Naive thymus-derived CD4-positive, alpha-beta T cell (primary cell): ENCODE measurements at places on chromosomes 12 and 14. TPM values are rescaled to one million over a fixed set of nuclear protein-coding genes. Genes with fewer than 3 reads are reported as not detected.

- no peak overlapping the region for H3K27ac ChIP-seq
- no peaks in the 10 kb centered on the region for H3K27me3 ChIP-seq
- H3K4me3 ChIP-seq: no peak overlapping the region
- no peak for DNase-seq
Observed at GRCh38 chr14:23428686-23429495, 6.6 kb downstream of the MYH7 start.

The CIT gene
- polyA plus RNA-seq: 0.43 TPM

The SLC24A4 gene
- not detected for polyA plus RNA-seq

GRCh38 chr14:82419933-82420332, 886.3 kb upstream of the SEL1L start:
- no peak overlapping the region for H3K27ac ChIP-seq
- no peaks in the 10 kb centered on the region for H3K27me3 ChIP-seq
- no peaks in the 10 kb centered on the region for H3K4me1 ChIP-seq
- no peaks in the 10 kb centered on the region for H3K36me3 ChIP-seq
- DNase-seq: no peak

DNA sequence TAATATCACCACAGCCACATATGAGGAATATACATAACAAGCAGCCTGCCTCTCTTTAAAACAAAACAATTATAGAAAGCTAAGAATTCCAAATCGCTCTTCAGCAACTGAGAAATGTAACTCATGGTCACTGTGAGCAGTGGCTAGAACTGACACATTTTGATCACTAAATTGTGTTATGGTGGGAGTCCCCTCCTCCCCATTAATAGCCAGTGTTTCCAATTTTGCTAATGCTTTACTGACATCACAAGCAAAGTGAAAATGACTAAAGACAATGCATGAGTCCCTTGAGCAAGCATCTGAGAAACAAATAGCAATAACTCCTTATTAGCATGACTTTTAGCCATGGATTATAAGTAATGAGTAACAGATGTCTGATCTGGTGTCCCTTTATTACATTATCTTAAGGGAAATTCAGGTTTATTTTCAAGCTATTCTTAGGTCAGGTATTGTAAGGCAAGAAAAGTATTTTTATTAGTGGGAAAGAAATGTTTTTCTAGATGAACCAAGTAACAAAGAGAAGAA, 148.3 kb downstream of the KCNH5 start:
- DNase-seq: no peak
- no peaks in the 10 kb centered on the region for H3K36me3 ChIP-seq
- H3K4me1 ChIP-seq: no peaks in the 10 kb centered on the region

DNA sequence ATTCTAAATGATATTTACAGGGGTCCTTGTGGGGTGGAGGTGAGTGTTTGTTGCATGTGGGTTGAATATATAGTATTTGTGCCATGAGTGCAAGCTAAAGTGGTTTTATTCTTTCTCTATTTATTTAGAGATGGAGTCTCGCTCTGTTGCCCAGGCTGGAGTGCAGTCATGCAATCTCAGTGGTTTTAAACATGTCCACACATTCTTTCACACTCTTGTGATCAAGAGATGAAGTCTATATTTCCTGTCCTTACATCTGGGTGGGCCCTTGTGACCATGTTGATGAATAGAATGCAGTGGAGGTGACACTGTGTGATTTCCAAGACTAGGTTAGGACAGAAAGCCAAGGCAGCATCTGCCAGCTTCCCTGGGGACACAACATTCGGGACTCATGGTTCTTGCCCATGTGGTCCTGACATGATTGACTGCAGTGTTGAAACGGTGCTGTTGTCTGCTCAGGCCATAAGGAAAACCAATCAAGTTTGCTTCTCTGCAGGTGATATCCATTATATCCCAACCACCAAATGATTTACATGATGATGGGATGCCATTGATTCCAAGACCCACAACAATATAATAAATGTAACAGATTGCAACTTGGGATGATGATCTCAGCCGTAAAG, 172.6 kb downstream of the SUDS3 start:
- H3K4me1 ChIP-seq: no peaks in the 10 kb centered on the region
- H3K36me3 ChIP-seq: no peaks in the 10 kb centered on the region
- H3K27ac ChIP-seq: no peak overlapping the region
- no peak overlapping the region for H3K4me3 ChIP-seq
- H3K27me3 ChIP-seq: no peaks in the 10 kb centered on the region
- DNase-seq: no peak
